ENCODE measurements at places on chromosomes 4 and X.

- DNase-seq, result no peak
Measured at GRCh38 chrX:9285342-9285771, 179.5 kb upstream of the TBL1X start.

- DNase-seq, result peak; percentile 42
Measured at GRCh38 chrX:132948648-132949260, 9.7 kb downstream of the HS6ST2 start.

DNA sequence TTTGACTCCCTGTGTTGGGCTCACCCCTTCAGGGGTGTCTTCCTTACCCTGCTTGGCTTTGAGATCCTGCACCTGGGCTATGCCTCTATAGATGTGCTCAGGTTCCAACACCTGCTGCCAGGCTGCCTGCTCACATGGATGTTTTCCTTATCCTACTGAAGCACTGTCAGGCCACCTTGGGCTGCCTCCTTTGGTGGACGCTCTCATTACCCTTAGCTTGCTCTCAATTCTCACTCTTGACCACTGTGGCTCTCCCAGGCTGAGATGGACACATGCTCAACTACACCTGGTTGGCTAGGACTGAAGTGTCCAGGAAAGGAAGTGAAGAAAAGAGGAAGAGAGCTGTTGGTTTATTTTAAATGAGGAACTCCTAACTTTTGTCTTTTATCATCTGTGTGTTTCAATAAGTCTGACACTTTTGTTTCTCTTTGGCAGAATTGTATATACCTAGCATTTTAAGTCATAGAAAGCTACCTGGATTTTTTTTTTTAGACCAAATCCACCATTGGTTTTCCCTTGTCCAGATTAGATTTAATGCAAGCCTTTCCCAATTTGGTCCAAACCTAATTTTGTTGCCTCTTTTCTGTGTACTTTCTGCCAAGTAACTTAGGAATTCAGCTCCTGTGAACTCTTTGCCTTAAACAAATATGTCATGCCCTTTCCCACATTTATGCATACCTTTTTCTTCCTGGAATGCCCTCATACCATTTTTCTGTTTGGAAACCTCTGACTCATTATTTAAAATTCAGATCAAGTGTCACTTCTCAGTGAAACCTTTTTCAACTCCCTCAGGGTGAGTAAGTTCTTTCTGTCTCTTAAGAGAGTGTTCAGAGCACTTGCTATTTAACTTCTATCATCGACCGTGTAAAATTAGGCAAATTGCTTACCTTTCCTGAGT is 175.8 kb downstream of the GC start:
- peak; percentile 39 for DNase-seq

- no peak for DNase-seq
Measured at GRCh38 chr4:37664696-37665095, 21.5 kb downstream of the RELL1 start.

GRCh38 chr4:57125996-57126395 is 15.8 kb upstream of the IGFBP7 start:
- no peak for DNase-seq

- DNase-seq, result no peak
Measured at GRCh38 chr4:74541667-74542066, 96.7 kb downstream of the AREG start.

DNA sequence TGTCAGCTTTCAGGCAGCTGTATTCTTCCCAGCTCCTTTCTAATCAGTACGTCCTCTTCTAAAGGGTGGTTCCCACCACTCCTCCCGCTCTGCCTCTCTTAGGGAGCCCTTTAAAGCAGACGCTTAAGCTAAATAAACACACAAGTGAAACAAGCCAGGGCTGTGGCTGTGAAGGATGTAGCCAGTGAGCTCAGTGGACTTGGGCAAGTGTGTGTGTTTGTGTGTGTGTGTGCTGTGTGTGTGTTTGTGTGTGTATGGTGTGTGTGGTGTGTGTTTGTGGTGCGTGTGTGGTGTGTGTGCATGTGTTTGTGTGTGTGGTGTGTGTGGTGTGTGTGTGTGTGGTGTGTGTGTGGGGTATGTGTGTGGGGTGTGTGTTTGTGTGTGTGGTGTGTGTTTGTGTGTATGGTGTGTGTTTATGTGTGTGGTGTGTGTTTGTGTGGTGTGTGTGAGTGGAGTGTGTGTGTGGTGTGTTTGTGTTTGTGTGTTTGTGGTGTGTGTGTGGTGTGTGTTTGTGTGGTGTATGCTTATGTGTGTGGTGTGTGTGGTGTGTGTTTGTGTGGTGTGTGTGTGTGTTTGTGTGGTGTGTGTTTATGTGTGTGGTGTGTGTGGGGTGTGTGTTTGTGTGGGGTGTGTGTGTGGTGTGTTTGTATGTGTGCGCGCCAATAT is 283.3 kb downstream of the PTTG2 start:
- DNase-seq, result peak; percentile 46

DNA sequence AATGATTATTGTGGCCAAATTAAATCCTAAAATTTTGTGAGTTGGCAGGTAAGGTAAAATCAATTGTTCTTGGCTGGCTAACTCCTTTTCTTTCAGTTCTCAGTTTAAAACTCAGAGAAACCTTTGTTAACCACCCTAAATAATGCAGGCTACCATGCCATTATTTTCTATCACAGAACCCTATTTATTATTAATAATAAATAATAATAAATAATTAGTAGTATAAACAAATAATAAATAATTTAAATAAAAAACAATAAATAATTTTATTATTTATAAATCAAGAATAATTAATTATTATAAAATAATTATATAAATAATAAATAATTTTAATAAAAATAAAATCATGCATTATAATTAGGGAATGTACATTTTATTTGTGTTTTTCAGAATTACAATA is 390.3 kb downstream of the ARHGAP24 start:
- no peak for DNase-seq

DNA sequence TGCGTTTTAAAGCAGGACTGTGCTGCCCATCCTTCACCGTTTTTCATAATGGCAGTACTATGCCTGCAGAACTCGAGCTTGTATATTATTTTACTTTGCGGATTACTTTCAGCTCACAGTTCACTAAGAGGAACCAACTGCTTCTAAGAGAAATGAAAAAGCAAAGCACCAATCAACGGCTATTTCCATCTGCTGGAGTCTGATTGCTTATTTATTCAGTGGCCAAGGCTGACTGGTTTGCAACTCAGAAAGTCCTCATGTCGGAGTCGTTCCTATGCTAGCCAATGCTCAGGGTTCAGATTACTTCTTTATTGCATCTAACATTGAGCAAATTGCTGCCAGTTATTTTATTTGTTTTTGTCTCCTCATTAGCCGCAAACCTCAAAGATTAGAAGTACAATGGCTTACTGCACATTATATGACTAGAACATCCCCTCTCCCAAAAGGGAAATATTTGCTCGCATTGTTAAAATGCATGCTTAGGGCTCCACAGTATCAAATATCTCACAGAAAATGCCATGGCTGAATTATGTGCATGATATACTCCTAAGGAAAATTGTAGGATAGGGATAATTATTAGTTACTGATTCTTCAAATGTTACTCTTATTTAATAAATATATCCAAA is 1628.2 kb upstream of the ADGRL3 start:
- no peak for DNase-seq

DNA sequence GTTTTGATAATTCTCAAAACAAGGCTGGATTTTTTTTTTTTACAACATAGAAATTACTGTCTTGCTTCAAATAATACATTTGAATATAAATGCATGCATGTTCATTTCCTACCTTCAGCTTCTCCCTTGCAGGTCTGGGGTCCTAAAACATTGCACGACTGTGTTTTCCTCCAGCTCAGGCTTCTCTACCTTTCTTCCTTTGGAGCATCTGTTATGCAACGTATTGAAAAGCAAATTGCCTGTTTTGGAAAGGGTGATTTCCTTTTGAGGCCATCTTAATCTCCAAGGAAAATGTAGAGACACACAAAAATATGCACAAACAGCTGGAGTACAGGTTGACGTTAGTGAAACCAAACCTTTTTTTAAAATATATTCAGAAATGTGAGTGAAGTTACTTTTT is 115.6 kb upstream of the TLL1 start:
- DNase-seq, result no peak

- DNase-seq, result peak; percentile 32
Measured at GRCh38 chr4:104693601-104694201, 199.0 kb upstream of the CXXC4 start.

DNA sequence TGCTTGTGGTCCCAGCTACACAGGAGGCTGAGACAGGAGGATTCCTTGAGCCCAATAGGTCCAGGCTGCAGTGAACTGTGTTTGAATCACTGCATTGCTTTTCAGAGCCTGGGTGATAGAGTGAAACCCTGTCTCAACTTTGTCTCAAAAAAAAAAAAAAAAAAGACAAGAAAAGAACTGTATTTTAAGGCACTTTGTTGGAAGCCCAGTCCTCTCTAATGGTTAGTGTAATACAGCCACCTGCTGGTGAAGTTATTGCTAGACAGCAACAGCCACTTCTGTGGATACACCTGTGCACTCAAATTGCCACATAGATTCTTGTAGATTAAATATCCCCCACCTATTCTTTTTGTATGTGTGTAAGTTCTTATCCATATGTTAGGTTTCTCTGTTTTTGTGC is 10.1 kb upstream of the FGG start:
- DNase-seq, result peak; percentile 81

GRCh38 chrX:9871701-9872268 is 85.6 kb downstream of the SHROOM2 start:
- DNase-seq, result no peak

DNA sequence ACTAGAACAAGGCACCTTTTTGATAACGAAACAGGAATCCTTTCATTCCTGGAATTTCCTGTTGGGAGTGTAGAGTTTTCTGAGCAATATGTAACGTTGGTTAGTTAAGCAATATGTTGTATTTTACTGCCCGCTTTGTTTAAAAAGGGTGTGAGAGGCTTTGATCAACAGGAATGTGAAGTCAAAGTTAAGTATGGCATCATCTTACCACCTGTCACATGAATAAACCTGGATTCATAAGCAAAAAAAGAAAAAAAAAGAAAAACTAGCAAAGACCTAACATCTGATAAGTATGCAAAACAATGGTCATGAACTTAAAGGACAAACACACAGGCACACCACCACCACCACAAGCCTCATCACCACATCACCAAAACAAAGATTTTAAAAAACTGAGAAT is 7.1 kb upstream of the CXCL5 start:
- no peak for DNase-seq

DNA sequence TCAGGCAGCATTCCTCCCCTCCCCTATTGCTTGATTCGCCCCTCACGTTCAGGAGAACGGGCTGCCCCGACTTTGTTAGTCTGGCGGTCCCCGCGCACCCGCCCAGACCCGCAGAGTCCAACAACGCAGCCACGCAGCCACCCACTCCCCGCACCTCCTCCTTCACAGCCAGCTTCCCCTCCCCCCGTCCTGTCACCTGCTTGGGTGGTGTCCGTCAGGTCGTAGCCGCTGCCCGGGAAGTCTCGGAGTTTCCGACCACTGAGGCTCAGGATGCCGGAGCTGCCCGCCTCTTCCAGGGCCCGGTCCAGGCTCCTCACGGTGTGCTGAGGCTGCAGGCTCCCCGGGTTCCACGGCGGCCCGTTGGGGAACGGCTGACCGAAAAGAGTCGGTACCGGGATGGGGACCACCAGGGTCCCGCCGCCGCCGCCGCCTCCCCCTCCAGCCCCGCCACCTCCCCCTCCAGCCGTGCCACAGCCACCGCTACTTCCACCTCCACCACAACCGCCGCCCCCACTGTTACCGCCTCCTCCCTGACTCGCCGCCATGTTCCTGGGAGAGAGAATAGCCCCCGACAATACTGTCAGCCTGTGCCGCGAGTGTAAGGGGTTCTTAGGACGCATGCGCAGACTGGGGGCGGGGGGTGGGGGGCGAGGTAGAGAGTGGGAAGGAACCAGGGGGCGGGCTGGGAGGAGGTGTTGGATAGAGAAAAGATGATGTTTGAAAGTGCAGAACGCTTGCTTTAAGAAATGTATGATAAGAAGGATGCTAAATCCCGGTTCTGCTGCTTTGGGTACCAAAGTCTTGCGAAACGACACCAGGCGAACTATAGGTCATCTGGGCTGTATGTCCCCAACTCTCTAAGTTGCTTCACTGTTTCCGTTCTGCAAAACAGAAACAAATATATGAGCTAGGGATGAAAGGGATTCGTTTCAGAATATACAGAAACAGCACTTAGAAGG is at the start of gene LRCH2:
Gene LRCH2, minus strand, starts transcription at position 600 of the 959 bp plus-strand sequence. Its CDS starts 55 bp downstream, at position 545.
- DNase-seq, result no peak
